Stimulated activated CD4-positive, alpha-beta T cell treated with anti-CD3 and anti-CD28 coated beads, Interleukin-4, amount 100 ng/mL, for 1 hour (primary cell): ENCODE measurements at places on chromosomes 6 and 20.
A peak's percentile ranks its signal among the peaks of the same experiment; 100 is the strongest.

- no peak for DNase-seq
These were observed 79.5 kb downstream of the FYN start for GRCh38 chr6:111793711-111794111.

DNA sequence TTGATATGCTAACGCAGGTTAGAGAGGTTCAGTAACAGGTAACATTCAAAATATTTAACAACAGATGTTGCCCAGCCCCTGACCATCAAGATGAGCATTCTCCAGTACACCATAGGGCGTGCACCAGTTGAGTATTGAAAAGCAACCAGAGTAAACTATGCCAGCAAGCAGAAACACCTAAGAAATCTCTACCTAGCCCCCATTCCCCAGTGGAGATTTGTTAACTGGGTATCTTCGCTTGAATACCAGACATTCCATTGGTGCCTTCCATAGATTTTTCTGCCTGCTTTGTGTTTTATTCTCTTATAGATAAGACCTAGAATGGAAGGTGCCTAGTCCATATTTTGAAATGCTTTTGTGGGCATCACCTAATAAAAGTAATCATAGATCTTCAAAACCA is 623.9 kb downstream of the KIF16B start:
- no peak for DNase-seq

DNA sequence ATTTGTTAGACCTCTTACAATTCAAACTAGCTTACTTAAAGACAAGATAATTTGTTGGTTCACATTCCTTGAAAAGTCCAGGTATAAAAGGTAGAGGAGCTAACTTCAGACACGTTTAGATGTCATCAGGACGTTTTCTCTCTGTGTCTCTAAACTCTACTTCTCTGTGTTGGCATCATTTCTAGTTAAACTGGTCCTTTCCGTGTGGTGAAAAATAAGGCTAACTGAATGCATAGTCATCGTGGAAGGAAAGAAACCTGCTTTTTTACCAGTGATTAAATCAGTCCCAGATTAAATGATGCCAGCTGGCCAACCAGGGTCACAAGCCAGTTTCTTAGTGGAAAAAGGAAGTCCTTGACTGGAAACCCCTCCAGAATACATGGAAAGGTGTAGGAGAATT is 168.4 kb upstream of the AHI1 start:
- no peak for DNase-seq

- DNase-seq, result peak; percentile 59
These were observed 33.0 kb upstream of the POU5F1 start for GRCh38 chr6:31203345-31203979.

GRCh38 chr20:33676121-33676520 is 1.9 kb upstream of the NECAB3 start:
- DNase-seq, result no peak

- peak; percentile 77 for DNase-seq
These were observed at the start of gene OXT for GRCh38 chr20:3071610-3072529. TSS of gene OXT (plus strand) at chr20:3071620. CDS start at chr20:3071656, 36 bp downstream.

GRCh38 chr20:21684671-21685070 is 20.8 kb upstream of the PAX1 start:
- no peak for DNase-seq

- no peak for DNase-seq
These were observed 133.2 kb upstream of the CENPW start for GRCh38 chr6:126206504-126207246.

DNA sequence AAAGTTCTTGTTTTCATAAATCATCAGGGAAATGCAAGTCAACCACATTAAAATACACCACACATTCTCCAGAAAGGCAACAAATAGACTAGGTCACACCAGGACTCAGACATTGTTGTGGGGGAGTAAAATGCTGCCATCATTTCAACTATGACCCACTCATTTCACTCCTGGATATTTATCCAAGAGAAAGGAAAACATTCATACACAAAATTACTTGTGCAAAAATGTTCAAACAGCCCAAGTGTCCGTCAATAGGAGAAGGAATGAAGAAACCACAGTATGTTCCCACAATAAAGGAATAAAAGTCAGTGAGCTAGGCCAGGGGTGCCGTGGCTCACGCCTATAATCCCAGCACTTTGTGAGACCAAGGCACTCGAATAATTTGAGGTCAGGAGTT is 81.5 kb upstream of the QKI start:
- DNase-seq, result no peak

- DNase-seq, result no peak
These were observed 2.2 kb upstream of the FUT9 start for GRCh38 chr6:96013531-96013930.

DNA sequence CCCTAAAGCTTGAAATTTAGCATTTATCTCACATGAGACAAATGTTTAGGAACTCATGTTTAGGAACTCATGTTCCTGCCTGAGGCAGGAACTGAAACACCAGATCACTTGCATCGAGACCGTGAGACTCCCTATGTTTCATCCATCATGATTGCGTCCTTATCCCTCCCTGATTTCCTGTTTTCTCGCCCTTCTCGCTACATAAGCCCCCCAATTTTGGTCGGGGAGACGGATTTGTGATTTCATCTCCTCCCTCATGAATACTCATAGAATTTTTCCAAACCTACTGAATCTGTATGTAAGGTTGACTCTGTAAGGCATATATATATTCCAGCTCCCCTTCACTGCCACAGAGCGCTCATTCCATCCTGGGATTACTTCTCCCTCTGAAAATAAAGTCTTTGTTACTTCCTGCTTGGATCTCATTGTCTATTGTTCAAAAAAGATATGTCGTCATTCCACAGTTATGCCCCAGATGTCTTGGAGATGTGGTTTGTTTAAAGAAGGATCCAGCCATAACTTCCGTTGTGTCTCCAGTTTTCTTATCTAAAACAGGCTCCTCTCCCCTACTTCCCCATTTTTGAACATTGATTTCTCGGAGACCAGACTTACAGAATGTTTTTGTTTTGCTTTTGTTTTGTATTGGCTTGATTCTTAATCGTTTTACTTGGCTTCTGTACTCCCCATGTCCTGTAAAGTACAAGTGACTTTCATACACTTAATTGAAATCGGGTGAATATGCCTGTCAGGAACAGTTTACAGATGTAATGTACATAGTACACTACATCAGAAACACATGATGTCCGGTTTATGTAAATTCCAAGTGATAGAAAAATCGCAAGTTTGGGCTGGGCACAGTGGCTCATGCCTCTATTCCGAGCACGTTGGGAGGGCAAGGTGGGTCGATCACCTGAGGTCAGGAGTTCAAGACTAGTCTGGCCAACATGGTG is 118.7 kb downstream of the HFE start:
- DNase-seq, result no peak

- no peak for DNase-seq
These were observed 67.8 kb downstream of the LY86 start for GRCh38 chr6:6656287-6656686.

- DNase-seq, result no peak
These were observed 108.5 kb downstream of the SYCP2 start for GRCh38 chr20:59824711-59825562.

DNA sequence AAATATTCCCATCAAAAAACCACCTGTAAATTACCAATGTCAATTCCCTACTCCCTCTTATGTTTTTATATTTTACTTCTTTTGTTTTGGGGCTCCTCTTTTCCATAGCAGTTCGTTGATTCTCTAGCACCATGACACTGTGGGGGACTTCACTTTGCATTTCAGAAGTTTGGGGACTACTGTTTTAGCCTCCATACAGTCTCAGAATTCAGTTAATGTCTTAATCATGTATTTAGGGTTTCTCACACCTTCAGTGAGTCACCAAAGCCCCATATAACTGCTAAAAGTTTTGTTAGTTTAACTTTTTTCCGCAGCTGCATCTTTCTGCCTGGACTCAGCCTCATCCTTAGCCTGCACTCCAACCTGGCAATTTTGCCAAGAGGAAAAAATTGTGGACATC is 20.7 kb upstream of the AIG1 start:
- no peak for DNase-seq

DNA sequence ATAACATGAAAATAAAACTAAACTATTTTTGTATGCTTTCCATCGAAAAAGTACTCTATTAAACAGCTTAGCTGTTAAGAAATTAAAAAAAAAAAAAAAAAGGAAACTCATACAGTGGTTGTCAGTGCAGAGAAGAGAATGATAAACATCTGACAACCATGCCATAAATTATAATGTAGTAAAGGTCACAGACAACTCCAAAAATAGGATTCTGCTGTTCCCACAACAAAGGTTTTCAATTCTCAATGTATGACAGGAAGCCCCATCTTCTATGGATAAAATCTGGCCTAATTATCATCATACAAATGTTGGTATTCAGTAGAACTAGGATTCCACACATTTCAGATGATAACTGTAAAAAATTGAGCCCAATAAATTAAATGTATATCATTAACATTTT is 5.0 kb downstream of the PLN start:
- DNase-seq, result no peak

DNA sequence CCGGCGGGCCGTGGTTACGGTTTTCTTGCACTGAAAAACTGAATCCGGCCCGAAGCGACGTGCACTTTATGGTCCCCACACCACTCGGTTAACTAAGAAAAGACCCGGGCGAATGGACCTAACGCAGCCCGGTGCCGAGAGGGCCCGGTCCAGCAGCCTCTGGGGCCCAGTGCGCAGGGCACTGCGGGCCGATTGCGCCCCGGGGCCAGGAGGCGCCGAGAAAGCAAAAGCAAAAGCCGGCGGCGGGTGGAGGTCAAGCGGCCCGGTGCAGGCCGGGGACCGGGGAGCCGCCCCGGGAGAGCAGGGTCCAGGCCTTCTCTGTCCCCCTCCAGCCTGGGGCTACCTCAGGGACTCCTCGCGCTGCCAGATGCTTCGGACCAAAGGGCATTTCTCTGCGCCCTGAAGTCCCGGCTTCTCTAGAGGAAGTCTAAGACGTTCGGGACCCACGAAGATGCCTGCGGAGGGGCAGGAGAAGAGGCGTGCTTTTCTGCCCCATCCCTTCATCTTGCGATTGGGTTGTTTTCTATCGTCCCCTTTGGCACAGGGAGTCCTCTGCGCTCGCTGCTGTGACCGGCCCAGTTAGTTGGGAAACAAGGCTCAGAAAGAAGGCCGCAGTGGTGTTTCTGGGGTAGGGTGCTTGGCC is 4.4 kb downstream of the FOXF2 start:
- DNase-seq, result no peak

GRCh38 chr20:38199501-38200390 is 34.7 kb upstream of the TGM2 start:
- DNase-seq, result no peak

DNA sequence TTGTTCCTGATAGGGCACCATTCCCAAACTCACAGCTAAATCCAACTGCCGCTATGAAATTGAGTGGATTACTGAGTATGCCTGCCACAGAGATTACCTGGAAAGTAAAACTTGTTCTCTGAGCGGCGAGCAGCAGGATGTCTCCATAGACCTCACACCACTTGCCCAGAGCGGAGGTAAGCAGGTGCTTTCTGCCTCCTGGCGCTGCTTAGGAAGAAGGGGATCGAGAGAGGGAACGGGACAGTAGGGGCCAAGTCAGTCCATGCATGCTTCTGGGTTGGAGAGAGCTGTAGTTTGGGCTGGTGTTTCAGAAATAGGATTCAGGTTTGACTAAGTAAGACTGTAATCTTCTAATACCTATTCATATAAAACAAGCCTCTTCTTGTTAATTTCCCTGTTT is 63.7 kb downstream of the IGF2R start:
- DNase-seq, result no peak

- no peak for DNase-seq
These were observed 1.3 kb downstream of the SLC16A10 start for GRCh38 chr6:111088668-111089003.

GRCh38 chr20:10242166-10242565 is 23.5 kb downstream of the SNAP25 start:
- DNase-seq, result no peak

- DNase-seq, result no peak
These were observed 221.5 kb downstream of the NRN1 start for GRCh38 chr6:5785249-5785648.

- no peak for DNase-seq
These were observed 113.6 kb upstream of the DST start for GRCh38 chr6:56756219-56756789.

DNA sequence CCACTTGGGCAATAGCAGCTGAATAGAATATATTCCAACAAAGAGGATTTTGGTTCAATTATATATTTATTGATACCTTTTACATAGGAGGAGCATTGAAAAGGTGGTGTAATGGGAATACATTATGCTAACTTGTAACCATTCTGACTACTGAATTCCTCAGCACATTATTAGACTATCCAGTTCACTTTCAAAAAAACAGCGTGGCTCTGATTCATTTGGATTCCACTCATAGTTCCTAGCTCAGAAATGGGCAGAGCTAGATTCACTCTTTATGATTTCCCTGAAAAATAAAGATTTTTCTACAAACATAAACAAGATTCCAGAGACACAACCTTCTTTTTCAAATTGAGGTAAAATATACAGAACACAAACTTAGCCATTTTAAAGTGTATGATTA is 9.2 kb upstream of the TRERF1 start:
- no peak for DNase-seq

DNA sequence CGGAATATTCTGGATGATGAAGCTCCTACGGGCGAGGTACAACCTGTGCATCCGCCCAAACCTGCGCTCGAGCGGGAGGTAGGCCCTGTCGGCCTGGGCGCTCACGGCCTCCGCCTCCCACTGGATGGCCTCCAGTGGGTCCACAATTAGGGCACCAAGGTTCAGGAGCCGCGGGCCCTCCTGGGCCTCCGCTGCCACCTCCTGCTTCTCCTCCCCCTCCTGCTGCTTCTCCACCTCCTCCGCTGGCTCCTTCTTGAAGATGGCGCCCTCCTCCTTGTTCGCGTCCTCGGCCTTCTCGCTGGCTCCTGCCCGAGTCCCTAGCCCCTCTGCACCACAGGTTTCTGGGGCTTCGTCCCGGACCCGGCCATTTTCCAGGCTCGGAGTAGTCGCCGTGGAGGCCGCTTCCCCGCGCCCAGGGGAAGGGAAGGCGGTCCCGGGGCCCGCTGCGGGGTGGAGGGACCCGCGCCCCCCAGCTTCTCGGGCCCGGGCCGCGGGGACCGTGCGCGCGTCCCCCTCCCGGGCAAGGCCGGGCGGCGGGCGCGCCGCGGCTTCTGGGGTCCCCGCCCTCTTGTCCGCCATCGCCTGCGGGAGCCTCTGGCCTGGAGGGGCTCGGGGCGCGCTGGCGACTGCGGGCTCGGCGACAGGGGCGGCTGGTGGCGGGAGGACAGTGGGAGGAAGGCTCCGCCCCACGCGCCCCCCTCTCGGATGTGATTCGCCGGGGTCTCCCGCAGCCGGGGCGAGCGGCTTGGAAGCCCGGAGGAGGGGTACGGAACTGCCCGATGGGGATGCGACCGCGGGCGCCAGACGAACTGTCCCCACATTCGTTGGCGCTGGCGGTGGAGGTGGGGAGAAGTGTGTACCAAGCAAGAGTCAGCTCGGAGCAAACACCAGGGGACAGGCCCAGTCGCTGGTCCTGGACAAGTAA is 17.6 kb downstream of the PLAGL2 start:
- DNase-seq, result peak; percentile 45
